Stimulated activated CD8-positive, alpha-beta memory T cell treated with anti-CD3 and anti-CD28 coated beads, Interleukin-15, amount 100 ng/mL, for 4 hours (primary cell): ENCODE measurements at places on chromosomes 7 and 10.

GRCh38 chr7:7795203-7795602 is 76.8 kb upstream of the RPA3 start:
- DNase-seq = no peak

DNA sequence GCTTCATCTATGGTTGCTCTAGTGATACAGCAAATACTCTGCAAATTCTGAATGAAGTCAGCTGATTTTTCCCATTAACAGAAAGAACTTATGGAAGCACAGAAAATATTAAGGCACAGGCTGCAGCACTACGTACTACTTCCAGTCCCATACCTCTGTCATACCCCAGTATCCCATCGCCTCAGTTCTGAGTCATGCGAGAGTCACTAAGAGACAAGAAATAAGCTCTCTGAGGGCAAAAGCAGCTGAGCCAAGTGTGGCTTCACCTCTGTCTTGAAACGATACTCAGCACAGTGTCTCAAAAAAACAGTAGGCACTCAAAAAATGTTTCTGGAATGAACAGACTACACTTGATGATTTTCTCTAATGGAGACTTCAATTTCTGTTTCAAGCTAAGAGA is 48.2 kb downstream of the EZH2 start:
- DNase-seq = no peak

- no peak for DNase-seq
Measured at GRCh38 chr10:70267161-70267933, 16.5 kb downstream of the NPFFR1 start.

DNA sequence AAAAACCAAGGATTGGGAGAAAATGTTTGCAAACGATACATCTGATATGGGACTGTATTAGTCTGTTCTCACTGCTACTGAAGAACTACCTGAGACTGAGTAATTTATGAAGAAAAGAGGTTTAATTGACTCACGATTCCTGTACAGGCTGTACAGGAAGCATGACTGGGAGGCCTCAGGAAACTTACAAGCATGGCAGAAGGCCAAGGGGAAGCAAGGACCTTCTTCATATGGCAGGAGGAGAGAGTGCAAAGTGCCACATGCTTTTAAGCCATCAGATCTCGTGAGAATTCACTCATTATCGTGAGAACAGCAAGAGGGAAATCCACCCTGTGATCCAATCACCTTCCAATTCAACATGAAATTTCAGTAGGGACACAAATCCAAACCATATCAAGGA is 11.0 kb downstream of the ZNF713 start:
- no peak for DNase-seq

DNA sequence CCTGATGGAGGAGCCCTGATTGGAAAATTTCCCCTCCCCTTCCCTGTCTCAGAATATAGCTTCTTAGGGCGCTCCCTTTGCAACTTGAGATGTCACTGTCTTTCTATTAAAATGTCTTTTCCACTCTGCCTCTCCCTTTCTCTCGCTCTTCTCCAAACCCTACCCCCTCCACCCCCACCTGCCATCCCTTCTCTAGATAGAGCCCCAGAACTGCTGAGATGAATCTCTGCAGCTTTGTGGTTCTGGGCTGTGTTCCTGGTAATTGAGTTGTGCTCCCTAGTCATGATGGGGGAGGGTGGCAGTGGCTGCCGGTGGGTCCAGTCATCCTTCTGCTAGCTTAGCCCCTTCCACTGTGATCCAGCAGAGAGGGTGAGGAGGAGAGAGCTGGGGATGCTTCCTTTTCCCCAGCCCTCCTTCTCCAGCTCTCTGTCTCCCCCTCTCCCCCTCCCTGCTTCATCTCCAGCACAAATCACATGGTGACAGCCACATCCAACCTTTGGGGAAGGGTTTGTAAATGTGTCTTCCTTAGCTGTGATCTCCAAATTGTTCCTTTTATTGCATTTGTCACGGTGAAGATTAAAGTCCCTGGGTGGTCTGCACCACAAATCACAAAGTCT is 50.8 kb upstream of the BTRC start:
- no peak for DNase-seq

DNA sequence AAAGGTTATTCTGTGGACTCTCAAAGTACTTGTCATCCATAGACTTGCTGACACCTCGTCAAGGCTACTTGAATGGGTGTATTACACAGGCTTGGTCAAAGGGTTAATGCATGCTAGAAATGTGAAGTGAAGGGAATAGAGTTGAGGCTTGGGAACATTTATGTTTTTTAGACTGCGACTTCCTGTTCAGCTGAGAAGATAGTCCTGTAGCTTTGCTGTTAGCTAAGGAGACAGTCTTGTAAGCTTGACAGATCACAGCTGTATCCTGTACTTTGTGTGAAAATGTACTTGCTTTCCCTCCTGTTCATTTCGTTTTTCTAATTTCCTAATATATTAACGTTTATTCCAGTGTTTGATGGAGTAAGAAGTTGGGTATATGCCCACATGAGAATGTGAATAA is 52.1 kb downstream of the ADD3 start:
- DNase-seq = no peak
